ENCODE measurements at places on chromosomes 5 and 9.

GRCh38 chr9:81108821-81109220, 580.5 kb downstream of the TLE1 start:
- DNase-seq, result peak; percentile 23

- DNase-seq, result peak; percentile 96
Measured at GRCh38 chr5:96254980-96255691, 177.9 kb downstream of the PCSK1 start.

DNA sequence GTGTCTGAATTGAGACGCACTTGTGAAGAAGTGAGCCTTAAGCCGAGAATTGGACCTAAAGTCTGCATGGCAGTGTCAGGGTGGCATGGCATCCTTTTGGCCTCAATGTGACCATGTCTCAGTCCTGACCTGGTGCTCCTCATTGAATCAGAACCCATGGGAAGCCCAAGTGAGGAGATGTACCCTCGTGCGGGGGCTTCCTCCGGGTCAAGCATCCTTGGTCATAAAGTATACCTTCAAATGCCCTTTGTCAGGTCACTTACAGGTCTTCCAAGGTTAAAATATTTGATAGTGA, 202.2 kb downstream of the GADD45G start:
- no peak for DNase-seq

- DNase-seq, result peak; percentile 61
Measured at GRCh38 chr5:37248970-37249814, at the start of gene CPLANE1. Gene CPLANE1, minus strand, starts transcription at chr5:37249376. Its CDS starts 1,678 bp downstream, at chr5:37247698.
